ENCODE measurements at places on chromosomes 1 and 21.
A peak's percentile ranks its signal among the peaks of the same experiment; 100 is the strongest.

- no peak for DNase-seq
These were observed 43.5 kb downstream of the RRAGC start for GRCh38 chr1:38815903-38816627.

DNA sequence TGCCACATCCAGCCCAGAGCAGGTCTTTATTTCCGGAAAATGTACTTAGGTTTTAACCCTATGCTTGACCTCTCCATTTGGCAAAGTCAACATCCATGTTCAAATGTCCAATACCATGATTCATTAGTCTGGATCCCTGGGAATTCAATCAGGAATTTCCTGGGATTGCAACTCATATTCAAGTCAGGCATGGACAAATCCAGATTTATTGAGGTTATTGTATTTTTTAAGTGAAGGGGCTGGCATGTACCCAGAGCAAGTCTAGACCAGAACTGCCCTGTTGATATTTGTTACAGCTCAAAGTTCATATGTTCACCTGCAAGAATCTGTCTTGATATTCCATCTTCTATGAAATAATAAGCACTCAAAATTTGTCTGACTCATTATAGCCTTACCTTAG is 521.1 kb downstream of the ADGRL2 start:
- no peak for DNase-seq

- DNase-seq, result no peak
These were observed 11.6 kb upstream of the SLC27A3 start for GRCh38 chr1:153763365-153764225.

DNA sequence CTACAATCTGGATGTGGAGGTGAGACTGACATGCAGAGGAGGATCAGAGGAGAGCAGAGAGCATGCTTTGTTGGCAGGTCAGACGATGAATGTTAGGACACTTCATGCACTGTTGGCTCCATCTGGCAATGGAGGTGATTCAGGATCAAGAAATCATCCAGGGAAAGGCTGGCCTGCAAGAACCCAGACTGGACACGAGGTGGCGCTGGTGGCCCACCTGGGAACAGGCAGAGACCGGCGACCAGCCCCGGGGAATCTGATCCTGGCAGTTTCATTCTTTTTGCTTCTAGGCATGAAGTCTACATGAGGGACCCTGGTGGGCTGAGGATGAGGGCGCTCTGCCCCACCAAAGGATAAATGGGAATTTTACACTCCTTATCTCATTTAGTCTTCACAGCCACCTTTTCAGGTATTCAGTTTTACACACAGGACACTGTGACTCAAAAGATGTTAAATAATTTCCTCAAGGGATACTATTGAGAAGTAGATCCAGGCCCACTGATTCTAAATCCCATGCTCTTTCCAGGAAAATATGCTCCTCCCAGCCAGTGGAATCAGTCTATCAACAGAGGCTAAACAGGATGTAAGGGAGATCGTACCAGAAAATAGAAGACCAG is 26.2 kb upstream of the SCMH1 start:
- DNase-seq, result peak; percentile 57

DNA sequence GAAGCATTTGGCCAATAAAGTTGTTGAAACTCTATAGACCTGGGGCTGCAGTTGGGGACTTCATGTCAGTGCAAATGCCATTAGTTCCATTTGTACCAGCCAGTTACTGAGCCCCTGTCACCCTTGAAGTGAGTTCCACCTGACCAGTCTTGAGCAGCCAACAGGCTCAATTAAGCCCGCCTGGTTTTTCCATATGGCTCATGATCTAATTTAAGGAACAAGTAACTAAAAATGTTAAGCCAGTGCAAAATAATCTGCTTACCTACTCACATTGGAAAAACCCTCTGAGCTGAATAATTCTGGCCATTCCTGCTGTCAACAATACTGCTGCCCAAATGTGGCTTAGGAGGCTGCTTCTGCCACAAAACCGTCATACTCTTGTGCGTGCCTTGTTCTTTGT is 21.6 kb downstream of the NSUN4 start:
- no peak for DNase-seq

GRCh38 chr1:162085991-162086390 is 16.5 kb downstream of the NOS1AP start:
- DNase-seq, result no peak

GRCh38 chr1:111938123-111938522 is 51.3 kb downstream of the KCND3 start:
- DNase-seq, result no peak

GRCh38 chr1:89363196-89363595 is 663 bp upstream of the GBP6 start:
- no peak for DNase-seq

- DNase-seq, result peak; percentile 72
These were observed 2.2 kb upstream of the ARHGAP30 start for GRCh38 chr1:161071886-161072371.

- peak; percentile 78 for DNase-seq
These were observed 29.0 kb upstream of the SLAMF1 start for GRCh38 chr1:160675641-160676410.

GRCh38 chr21:39675993-39676661 is 63.4 kb downstream of the B3GALT5 start:
- no peak for DNase-seq

DNA sequence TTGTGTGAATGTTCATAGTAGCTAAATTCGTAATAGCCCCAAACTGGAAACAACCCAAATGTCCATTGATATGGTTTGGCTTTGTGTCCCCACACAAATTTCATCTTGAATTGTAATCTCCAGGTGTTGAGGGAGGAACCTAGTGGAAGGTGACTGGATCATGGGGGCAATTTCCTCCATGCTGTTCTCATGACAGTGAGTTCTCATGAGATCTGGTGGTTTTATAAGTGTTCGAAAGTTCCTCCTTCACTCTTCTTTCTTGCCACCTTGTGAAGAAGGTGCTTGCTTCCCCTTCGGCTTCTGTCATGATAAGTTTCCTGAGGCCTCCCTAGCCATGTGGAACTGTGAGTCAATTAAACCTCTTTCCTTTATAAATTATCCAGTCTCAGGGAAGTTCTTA is 11.3 kb downstream of the UBE2G2 start:
- no peak for DNase-seq

- DNase-seq, result no peak
These were observed 6.7 kb downstream of the ROR1 start for GRCh38 chr1:63780565-63780964.

GRCh38 chr1:29218223-29218622 is 12.5 kb downstream of the MECR start:
- no peak for DNase-seq

Measured in CD4-positive, alpha-beta T cell treated with Interleukin-15 for 1 hour (primary cell).